Stimulated activated CD8-positive, alpha-beta memory T cell treated with anti-CD3 and anti-CD28 coated beads, Interleukin-7, amount 100 ng/mL, for 1 hour (primary cell): ENCODE measurements at places on chromosomes 13 and 19.

DNA sequence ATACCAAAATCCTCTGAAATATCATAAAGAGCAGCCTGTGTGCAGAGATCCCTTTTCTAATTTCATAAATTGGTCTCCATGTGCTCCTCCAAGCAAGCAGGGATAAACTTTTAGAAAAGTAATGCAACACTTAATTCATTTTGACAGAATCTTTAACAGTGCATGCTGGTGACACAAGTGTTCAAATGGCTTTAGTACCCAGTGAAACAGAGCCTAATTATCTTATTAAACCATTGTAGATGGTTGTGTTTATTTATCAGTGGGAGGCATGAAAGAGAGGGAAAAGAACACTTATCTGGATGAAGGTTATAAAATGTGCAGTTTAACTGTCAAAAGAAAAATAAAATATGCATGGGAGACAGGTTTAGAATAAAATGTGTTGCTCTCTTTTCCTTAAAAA lies 945.0 kb upstream of the PCDH20 start:
- no peak for DNase-seq

DNA sequence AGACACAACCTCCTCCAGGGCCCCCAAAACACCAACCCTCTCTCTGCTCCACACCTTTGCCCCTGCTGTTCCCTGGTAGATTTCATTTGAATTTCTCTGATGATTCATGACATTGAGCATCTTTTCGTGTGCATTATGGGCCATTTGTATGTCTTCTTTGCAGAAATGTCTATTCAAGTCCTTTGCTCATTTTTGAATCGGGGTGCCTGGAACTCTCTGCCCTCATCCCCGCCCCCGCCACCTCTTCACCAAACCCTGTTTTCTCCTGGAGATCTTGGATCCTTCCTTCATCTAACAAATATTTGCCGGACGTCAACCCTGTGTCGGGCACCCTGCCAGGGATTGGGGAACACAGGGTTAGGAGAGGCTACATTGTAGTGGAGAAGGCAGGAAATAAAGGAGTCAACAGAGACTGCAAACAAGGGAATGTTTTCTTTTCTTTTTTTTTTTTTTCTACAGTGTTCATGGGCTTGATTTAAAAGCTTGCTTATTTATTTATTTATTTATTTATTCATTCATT lies 25.5 kb upstream of the SLC1A5 start:
- no peak for DNase-seq

GRCh38 chr13:111512707-111513106 lies 192.3 kb downstream of the TEX29 start:
- DNase-seq = no peak

- DNase-seq = no peak
These were observed 5.5 kb upstream of the ENOX1 start for GRCh38 chr13:43792076-43792881.

GRCh38 chr13:97749174-97749573 lies 204.3 kb upstream of the IPO5 start:
- DNase-seq = no peak

DNA sequence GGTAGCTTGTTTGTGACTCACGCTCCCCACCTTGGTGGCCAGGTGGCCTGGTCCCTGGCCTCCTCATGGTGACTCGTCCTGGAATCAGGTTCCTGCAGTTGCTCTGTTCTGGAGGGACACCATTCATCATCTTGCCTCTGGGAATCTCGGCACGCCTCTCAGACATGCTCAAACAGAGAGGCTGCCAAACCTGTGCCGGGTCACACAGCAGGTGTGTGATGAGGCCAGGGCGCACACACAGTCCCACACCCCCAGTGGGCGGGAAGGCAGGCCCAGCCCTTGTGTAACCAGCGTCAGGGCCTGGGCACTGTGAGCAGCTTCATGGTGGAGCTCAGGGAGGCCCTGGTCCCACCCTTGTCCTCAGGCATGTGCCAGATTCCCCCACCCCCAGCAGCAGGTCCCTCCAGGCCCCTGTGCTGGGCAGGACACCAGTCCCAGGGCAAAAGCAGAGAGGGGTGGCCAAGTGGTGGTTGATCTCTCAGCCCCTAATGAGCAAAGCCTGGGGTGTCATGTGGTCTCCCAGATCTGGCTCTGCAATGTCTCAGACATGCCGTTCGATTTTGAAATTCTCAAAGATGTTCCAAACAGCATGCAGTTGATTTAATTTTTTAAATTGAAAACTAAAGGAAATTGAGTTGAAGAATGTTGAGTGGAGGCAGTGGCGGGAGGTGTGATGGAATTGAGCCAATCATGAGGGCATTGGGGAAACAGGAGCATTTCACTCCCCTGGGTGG lies 12.1 kb downstream of the CEBPA start:
- no peak for DNase-seq
